ENCODE measurements at places on chromosomes 5 and 9.

DNA sequence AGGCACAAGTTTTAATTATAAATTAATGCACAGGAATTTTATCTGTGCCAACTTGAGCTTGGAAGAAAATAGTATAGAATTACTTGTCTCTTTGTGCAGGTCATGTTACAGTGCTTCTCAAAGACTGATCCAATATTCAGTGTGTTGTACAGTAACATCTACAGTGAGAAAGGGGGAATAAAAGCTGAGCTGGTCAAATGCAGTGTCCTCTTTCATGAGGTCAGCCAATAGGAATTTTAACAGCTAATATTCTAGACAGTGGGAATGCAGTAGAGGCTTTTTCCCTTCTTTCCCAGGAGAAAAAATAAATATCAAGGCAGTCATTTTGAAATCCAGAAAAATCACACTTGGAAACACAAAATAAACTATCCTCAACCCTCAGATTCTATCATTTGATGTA is 95.7 kb upstream of the ITGA1 start:
- DNase-seq, result no peak

- no peak for DNase-seq
Measured at GRCh38 chr9:123232332-123232731, 36.1 kb downstream of the STRBP start.

- DNase-seq, result no peak
Measured at GRCh38 chr9:35892051-35892450, 14.0 kb upstream of the HRCT1 start.

GRCh38 chr9:135073081-135073740 is 14.3 kb upstream of the OLFM1 start:
- no peak for DNase-seq

- DNase-seq, result no peak
Measured at GRCh38 chr9:18979367-18979766, 53.6 kb downstream of the SAXO1 start.

- no peak for DNase-seq
Measured at GRCh38 chr5:116614603-116614920, 39.9 kb upstream of the SEMA6A start.

- DNase-seq, result no peak
Measured at GRCh38 chr5:149408252-149409099, 29.4 kb upstream of the IL17B start.

DNA sequence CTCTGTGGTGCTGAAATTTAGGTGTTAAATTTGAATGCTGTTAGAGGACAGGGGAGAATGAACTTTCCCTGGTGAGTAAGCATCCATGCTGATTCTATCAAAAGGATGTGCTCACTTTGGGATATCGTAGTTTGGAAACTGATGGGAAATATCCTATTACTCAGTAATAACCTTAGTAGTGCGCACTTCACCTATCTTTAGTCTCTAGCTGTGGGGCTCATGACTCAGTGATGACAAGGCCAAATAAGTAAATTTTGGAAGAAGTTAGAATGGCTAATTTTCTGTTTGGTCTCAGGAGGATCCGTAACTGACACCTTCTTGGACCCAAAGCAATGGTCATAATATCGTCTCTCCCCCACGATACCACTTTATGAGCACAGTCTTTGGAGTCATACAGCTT is 448.4 kb downstream of the PSAT1 start:
- no peak for DNase-seq

GRCh38 chr5:100855937-100856430 is 47.1 kb downstream of the ST8SIA4 start:
- no peak for DNase-seq

- DNase-seq, result no peak
Measured at GRCh38 chr5:128774605-128775004, 190.7 kb upstream of the SLC27A6 start.

DNA sequence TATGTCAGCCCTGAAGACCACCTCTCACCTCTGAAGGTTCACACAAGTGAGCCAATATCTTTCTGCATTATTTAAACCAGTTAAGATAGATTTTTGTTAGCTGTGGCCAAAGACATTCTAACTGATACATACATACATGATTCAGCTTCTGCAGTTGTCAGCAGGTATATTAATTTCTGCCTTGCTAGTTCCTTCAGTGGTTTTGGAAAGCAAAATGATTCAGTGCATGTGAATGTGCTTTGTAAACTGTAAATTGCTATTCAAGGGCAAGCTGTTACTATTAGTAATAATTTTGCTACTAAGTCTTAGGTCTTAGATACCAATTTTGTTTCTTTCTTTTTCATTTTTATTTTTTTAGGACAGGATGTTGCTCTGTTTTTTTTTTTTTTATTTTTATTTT is 89.2 kb upstream of the ERBIN start:
- no peak for DNase-seq

DNA sequence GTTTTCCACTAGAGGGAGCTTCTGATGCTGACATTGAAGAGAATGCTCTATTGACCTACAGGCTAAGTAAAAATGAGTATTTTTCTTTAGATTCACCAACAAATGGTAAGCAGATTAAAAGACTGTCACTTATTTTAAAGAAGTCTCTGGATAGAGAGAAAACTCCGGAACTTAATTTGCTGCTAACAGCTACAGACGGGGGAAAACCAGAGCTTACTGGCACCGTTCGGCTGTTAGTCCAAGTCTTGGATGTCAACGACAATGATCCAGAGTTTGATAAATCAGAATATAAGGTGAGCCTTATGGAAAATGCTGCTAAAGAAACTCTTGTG is 764 bp downstream of the PCDHA11 start:
- DNase-seq, result no peak

- DNase-seq, result no peak
Measured at GRCh38 chr5:61768692-61769281, 436.7 kb downstream of the ZSWIM6 start.

GRCh38 chr5:107512029-107512428 is 158.7 kb downstream of the EFNA5 start:
- no peak for DNase-seq

- no peak for DNase-seq
Measured at GRCh38 chr5:54895816-54896341, 89.5 kb downstream of the ESM1 start.

- peak; percentile 84 for DNase-seq
Measured at GRCh38 chr9:26946753-26947727, at the start of gene PLAA. Gene PLAA (minus strand): TSS chr9:26947242. CDS start chr9:26947045, 197 bp downstream.

- DNase-seq, result no peak
Measured at GRCh38 chr5:104344809-104345208, 782.2 kb upstream of the NUDT12 start.
